ENCODE measurements at places on chromosomes 7 and 10.

- no peak for DNase-seq
Measured at GRCh38 chr10:124026589-124026939, 66.8 kb downstream of the CHST15 start.

DNA sequence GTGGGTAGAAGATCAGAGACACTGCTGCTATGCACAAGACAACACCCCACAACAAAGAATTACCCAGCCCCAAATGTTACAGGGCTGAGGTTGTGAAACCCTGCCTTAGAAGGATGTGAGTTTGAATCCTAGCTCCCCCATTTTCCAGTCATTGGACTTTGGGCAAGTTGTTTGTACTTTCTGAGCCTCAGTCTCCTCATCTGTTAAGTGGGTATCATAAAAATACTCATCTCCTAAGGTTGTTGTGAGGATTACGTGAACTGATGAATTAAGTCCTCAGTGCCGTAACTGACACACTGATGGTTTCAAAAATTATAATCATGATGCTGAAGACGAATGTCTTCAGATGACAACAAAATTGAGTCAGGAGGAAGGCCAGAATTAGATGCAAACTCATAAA lies 30.3 kb downstream of the RHOBTB1 start:
- no peak for DNase-seq

DNA sequence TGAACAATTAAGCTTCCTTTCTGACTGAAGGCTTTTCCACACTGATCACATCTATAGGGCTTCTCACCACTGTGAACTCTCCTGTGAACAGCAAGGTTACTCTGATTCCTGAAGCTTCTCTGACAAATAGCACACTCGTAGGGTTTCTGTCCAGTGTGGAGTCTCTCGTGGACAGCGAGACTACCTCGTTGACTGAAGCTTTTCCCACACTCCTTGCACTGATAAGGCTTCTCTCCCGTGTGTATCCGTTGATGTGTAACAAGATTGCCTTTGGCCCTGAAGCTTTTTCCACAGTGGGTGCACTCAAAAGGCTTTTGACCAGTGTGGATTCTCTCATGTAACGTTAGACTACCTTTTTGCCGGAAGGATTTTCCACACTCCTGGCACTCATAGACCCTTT lies 4.4 kb downstream of the ZNF32 start:
- DNase-seq, result no peak

GRCh38 chr10:30973737-30974136 lies 57.9 kb downstream of the ZNF438 start:
- no peak for DNase-seq

DNA sequence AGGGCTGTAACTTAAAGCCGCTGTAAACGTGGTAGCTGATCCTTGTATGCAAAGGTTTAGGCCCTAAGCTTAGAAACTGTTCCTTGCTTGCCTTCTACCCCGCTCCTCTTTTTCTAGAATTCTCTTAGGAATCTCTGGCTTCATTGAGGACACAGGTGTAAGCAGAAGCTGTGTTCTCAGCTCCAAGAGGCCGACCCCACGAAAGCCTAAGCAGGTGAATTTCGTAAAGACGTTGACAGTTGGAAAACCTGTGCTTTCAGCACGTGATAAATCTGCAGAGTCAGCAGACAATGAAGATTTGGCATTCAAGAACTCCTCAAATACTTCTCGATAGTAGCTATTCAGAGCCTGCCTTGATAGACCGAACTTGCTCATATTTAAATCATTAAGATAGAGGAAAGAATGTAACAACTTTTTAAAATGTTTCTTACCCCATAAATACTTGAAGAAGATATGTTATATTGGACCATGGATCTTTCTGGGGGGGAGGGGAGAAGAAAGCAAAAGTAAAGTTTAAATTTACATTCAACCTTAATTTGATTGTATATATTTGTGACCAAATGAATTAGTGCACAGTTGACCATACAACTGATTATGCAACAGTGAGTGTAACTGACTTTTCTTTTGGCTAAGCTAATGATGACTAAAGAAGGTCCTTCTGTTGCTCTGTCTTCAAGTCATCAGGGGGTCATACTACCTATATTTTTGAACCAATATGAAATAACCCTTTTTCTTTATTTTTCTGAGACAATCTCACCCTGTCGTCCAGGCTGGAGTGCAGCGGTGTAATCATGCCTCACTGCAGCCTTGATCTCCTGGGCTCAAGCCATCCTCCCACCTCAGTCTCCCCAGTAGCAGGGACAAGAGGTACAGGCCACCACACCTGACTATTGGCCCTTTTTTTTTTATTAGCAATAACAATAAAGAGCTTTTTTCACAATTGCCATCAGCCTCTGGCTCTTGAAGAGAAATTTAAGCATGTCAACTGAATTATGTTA lies 1.2 kb upstream of the GDI2 start:
- DNase-seq, result no peak

- no peak for DNase-seq
Measured at GRCh38 chr7:87144173-87144657, 8.0 kb upstream of the DMTF1 start.

GRCh38 chr10:51422311-51423120 lies 276.9 kb downstream of the CSTF2T start:
- DNase-seq, result no peak
